ENCODE measurements at places on chromosomes 5 and 9. TPM values are rescaled to one million over a fixed set of nuclear protein-coding genes. Genes with fewer than 3 reads are reported as not detected.

SLCO6A1 gene
- not detected for total RNA-seq

ASTN2 gene
- total RNA-seq = 5.8 TPM

CNTLN gene
- 10.9 TPM for total RNA-seq

SPINK13 gene
- total RNA-seq = not detected

ZNF883 gene
- total RNA-seq = 2.1 TPM

POU5F2 gene
- 2.4 TPM for total RNA-seq

SPATA6L gene
- total RNA-seq = 3.7 TPM

EMB gene
- 43.6 TPM for total RNA-seq

QSOX2 gene
- total RNA-seq = 5.8 TPM

SYNPO gene
- total RNA-seq = 218 TPM

SLC34A3 gene
- not detected for total RNA-seq

GFPT2 gene
- 83.3 TPM for total RNA-seq

PCDHGA6 gene
- 7.9 TPM for total RNA-seq

ENTPD2 gene
- total RNA-seq = 0.48 TPM

IGIP gene
- total RNA-seq = 26.6 TPM

BTNL8 gene
- not detected for total RNA-seq

DNA sequence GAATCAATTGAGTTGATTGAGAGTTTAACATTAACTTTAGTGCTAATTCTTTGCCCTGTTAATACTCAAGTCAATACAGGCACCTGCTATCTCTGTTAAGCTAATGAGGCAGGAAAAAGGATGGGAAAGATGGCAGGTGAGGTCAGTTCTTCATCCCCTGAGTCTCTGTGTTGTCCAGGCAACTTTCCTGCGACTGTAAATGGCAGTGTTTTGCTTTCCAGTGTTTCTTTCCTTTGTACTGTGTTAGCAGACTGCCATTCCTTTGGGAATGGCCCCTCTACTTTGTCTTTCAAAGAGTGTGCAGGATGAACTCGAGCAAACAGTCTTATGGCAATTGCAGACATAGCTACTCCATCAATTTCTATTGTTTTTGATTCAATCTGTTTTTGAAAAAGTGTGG lies 202.2 kb upstream of the VLDLR start:
- no peak for DNase-seq

DNA sequence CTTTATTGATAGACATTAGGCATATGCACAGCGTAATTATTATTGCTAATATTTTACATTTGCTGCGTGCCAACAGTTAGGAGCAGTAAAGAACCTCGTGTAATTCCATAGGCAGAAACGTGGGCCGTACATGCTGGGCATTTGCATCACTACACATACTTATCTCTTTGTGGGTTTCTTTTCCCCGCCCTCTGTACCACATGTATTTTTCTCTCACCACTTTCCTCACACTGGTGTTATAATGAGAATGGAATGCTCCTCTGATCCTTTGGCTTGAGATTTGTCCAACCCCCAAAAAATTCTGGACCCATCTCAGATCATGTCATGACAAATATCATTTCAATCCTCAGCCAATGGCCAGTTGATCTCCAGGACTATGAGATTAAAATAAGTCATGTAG lies 1952.6 kb upstream of the WWC1 start:
- DNase-seq = no peak

DNA sequence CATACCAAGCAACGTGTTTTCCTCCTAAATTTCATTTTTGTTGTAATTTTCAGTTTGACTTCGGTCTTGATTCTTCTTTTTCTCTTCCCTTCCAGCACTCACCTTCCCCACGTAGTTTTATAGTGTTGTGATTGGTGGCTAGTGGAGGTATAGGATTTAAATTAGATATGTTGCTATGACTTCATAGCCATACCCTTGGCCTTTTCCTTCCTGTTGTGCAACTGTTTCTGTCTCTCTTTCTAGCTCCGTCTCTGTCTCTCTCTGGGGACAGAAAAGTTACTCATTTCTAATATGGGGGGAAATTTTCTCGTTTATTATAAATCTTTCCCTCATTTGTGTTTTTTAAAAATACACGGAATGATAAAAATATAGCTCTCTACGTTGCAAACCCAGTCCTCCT lies 20.6 kb upstream of the C5orf24 start:
- no peak for DNase-seq

DNA sequence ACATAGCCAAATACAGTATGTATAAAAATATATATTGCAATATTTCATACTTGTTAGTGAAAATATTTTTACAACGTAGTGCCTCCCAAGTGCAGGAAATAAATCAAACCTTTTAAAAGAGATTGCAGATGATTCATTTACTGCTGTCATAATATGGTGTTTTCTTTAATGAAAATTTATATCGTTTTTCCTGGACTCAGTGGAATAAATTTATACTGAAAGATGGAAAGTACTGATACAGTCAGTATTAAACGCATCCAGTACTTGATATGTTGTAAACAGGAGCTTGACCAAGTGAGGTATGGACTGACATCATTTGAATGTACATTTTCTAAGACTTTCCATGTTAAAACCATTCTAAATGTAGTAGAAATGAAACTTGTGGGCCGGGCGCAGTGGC lies 143.4 kb upstream of the ZNF608 start:
- DNase-seq = no peak

- no peak for DNase-seq
These were observed 36.5 kb downstream of the PPIC start for GRCh38 chr5:122999947-123000563.

DNA sequence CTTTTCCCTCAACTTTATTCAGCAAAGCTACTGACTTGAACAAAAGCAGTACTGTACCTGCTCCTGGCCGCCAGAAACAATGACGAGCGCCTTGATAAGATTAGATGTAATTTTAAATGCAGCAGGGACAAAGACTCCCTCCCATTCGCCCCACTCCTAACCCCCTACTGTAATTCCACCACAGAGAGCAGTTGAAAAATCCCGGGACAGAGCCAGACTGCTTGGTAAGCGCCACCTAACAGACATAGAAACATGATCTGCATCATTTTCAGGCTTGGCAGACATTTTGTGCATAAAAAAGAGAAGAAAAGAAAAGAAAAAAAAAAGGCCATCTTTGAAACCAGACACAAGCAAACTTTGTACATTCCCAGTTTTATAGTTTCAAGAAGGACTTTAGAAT lies 81.9 kb downstream of the ISL1 start:
- DNase-seq = no peak

- peak; percentile 51 for DNase-seq
These were observed 7.2 kb upstream of the LCN2 start for GRCh38 chr9:128142061-128142460.

DNA sequence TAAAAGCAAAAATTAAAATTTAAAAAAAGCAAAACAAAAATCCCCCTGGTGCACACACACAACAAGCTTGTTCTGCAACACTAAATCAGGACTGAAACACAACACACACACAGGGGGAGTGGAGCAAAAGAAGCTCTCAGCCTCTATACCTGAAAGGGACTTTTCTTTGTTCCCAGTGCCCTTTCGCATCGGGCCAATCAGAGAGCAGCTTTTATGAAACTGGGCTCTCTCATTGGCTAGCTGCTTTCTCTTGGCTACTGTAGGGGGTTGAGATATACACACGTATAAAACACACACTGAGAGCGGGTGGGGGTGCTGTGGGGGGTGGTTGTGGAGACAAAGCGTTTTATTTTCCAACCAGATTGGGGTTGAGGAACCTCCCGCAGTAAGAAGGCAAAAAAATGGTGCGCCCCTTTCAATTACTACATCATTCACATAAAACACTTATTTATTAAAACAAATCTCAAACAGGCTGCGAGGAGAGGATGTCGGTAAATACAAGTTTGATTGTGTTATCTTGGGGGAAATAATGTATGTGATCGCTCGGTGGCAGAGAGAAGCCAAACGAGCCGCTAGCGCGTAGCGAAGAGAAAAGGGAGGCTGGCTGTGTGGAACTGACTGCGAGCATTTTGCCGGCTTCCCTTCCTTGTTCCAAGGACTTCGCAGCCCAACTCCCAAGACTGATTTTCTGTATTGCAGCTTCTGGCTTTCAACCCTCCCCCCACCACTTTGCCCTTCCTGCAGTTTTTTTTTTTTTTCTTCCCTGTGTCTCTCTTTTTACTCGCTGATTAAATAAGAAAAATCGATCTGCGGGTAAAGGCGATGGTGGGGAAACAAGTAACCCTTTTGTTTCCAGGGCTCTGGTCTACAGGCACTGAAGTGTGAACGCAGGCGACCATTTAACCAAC lies 2.5 kb upstream of the ZNF608 start:
- no peak for DNase-seq

DNA sequence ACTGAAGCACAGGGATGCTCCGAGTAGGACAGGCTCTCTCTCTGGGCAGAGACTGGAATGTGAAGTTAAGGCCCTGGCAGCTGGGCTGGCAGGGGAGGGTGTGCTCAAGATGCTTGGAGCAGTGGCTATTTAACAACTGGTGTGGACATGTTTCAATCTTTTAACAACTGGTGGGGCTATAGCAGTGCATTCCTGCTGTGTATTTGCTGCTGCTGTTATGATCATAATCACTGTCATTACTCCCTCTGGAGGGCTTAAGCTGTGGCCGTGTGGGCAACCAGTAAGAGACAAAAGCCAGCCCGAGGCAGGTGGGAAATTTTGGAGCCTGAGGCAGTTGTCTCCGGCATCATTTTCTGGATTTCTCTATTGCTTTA lies 33.3 kb upstream of the PTGS1 start:
- DNase-seq = no peak

- DNase-seq = no peak
These were observed 167.4 kb downstream of the GAPVD1 start for GRCh38 chr9:125428902-125429467.

DNA sequence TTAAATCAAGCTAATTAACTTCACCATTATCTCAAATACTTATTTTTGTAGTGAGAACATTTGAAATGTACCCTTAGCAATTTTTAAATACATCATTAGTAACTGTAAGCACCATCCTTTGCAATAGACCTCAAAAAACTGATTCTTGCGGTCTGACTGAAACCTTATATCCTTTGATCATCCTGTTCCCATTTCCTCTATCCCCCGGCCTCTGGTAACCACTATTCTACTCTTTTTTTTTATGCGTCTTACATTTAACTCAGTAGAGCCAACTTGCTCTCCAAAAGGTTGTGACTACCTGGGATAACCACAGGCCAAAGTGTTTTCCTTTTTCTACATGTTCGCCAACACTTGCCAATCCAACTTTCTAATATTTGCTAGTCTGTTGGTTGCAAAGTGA lies 106.1 kb downstream of the IRX1 start:
- no peak for DNase-seq

GRCh38 chr5:112306956-112307355 lies 112.1 kb downstream of the EPB41L4A start:
- DNase-seq = no peak

DNA sequence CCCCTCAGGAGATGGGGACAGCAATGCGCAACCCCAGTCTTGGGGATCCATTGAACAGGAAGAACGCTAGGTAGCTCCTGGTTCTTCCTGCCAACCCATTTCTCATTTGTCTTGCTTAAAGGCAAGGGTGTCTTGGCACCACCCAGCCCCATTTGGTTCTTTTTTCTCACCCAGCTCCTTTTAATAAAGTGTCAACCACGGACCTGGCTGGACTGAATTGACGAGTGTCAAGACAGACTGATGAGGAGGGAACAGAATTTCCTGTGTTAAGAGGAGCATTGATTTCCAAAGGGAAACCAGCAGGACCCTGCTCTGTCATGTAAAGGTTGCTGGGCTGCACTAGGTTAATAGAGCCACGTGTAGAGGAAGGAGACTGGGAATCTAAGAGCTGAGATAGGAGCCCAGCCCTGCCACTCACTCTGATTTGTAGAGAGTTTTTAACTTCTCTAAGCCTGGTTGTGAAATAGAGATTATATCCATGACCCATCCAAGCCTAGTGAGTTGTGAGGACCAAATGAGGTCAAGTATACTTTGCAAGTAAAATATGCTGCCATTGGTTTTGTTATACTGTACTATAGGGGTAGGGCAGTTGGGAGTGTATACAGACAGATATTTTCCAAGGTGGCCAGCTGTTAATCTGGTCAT lies 33.7 kb downstream of the OSTF1 start:
- no peak for DNase-seq

DNA sequence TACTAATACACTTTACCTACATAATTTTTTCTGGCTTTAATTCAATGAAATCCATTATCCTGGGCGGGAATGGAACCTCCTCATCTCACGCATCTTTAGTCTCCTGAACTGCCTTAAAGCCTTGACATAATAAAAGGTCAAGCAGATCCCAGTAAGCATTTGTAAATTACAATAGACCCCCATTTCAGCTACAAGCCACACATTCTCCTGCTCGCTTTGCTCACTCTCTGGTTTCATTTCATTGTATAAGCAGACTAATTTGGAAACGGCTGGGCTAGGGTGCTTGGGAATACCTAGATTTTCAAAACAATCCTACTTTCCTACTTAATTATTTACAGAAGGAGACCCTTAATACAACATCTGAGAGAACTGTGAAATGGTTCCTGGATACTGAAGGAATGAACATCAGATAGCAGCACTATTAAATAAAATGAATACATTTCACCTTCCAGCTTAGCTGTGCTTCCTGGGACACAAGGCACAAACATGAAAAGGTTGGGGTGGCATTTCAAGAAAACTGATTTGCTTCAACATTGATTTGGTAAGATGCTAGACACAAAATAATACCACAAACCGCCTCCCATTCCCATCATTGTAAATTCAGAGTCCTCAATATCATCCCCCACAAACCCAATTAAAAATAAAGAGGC lies 1.5 kb downstream of the JAKMIP2 start:
- no peak for DNase-seq

GRCh38 chr5:5470933-5471332 lies 48.5 kb downstream of the ICE1 start:
- no peak for DNase-seq

DNA sequence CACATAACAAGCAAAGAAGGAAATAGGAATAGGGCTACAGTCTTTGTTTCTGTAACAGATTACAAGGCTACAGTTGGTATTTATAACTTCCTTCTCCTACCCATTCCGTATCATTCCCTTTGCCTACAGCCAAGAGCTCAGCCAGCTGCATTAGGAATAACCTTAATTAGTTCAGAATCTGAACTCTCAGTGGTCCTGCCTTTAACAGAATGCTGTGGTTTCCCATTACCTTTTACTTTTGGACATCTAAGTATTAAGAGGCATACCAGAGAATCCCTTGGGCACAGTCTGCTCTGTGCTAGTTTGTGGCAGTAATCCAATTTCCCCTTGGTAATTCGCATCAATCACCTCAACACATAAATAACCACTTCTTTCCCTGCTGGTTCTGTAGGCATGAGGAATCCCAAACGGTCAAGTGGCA lies 44.2 kb downstream of the PKD2L2 start:
- no peak for DNase-seq

GRCh38 chr5:93616538-93617174 lies 33.6 kb downstream of the NR2F1 start:
- DNase-seq = no peak

GRCh38 chr9:106947106-106947900 lies 84.3 kb downstream of the ZNF462 start:
- no peak for DNase-seq
